Esophagus muscularis mucosa (tissue), 4 donors: ENCODE measurements at places on chromosomes 2 and 18.

DNA sequence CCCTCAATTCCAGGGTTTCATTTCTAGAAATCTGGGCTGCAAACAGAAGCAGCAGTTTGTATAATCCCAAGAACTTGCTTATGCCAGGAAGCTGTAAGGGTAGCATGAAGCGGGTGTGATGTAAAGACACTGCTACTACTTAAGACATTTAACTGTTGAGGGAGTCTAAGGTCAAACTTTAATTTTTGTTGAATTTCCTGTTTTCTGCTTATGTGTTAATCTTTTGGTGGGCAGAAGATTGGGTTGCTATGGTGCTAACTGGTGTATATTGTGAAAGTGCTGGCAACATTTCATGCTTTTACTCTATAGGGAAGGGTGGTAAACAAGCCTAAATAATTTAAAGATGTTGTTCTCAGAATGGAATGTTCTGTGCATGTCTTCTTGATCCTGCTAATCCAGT is 2.7 kb downstream of the NCOA1 start:
- DNase-seq, result no peak

GRCh38 chr2:10989782-10990181 is 78.0 kb downstream of the KCNF1 start:
- DNase-seq, result no peak

DNA sequence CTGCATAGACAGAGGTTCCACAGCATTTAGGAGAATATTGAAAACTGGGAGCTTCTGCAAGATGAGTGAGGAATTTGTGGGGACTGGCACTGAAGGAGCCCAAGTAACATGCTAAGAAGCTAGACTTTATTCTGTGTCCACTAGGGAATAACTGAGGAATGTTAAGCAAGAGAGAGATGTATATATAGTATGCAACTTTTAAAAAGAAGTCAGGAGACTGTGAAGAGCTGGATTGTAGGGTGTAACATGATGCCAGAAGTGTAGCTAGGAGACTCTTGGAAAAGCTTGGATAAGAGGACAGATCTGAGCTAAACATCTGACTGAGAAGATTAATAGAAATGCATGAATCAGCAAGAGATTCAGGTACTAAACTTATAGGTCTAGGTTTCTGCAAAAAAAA is 270.6 kb upstream of the MMADHC start:
- DNase-seq, result no peak

DNA sequence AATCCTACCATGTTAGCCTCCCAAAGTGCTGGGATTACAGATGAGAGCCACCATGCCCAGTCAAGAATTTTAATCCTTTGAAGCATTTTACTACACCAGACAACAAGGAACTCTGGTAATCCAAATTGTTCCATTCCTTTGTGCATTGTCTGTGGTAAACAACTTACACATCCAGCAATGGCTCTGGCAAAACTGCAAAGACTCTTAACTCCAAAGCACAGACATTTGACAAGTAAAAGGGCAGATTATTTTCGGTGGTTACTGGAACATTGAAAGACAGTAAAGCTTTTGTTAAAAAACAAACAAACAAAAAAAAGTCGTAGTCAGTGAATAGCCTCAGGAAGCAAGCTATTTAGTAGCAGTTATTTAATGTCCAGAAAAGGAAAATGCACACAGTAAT is 33.2 kb upstream of the RMND5A start:
- DNase-seq, result no peak

DNA sequence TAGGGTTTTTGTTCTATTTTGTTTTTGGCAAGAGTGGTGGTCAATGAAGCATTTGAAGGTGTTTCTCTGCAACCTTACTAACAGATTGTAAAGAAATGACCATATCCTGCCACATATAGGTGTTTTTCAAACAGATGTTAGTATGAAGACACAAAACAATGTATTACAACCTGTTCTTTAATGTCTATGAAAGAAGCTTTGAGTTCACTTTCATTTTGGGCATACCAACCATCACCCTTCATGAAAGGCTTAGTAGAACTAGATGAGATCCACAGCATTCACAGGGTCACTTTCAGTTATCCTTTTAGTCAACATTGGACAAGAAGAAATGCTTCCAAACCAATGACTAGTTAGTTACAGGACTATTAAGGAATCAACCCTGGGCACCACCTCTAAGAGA is 95.1 kb downstream of the EHBP1 start:
- DNase-seq, result no peak
